ENCODE measurements at places on chromosomes 12 and 14.
A peak's percentile ranks its signal among the peaks of the same experiment; 100 is the strongest.

DNA sequence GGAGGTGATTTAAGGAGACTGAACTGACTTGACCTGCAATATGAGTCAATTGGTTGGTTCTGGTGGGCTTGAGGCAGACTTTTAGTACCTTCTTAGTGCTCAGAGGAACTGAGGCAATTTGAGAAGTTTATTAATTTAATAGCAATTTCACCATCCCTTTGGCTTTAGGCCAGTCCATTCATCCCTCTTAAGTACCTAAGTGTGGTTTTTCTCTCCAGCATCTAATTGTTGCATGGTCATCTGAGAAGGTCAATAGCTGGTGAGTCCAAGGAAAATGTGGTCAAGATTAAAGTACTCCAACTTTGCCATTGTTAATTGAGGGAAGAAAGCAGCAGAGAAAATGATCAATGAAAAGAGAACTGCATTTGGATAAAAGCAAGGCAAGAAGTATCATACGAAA lies 115.4 kb upstream of the DYRK2 start:
- no peak for DNase-seq

- peak; percentile 30 for DNase-seq
Measured at GRCh38 chr14:63632932-63633514, 8.6 kb downstream of the WDR89 start.

DNA sequence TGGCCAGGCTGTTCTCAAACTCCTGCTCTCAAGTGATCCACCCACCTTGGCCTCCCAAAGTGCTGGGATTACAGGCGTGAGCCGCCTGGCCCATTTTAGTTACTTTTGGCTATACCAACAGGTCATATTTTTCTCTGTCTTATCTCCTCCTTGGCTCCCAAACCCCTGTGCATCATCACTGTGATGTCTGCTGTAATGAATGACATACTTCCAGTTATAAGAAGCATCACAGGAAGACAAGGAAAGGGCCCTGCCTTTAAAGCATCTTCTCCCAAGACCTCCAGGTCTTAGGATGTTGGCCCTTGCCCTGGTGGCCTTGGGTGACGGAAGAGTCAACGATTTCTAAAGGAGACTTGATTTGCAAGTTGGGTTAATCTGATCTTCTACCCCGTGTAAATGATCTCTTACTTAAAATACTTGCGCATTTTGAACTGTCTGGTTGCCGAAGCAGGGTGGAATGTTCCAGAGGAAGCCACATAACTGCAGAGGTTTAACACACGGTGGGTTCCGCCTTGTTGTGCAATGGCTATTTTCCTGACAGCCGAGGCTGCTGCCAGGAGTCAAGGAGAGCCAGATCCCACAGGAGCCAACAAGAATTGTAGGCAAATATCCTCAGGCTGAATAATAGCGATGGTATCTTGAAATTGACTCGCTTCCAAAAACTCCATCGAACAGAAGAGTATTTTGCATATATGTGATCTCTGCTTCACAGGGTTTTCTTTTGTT lies 55.7 kb upstream of the PLXNC1 start:
- no peak for DNase-seq

- no peak for DNase-seq
Measured at GRCh38 chr12:71461787-71462328, 22.3 kb downstream of the LGR5 start.

GRCh38 chr12:109369831-109370230 lies 22.1 kb downstream of the MYO1H start:
- no peak for DNase-seq

DNA sequence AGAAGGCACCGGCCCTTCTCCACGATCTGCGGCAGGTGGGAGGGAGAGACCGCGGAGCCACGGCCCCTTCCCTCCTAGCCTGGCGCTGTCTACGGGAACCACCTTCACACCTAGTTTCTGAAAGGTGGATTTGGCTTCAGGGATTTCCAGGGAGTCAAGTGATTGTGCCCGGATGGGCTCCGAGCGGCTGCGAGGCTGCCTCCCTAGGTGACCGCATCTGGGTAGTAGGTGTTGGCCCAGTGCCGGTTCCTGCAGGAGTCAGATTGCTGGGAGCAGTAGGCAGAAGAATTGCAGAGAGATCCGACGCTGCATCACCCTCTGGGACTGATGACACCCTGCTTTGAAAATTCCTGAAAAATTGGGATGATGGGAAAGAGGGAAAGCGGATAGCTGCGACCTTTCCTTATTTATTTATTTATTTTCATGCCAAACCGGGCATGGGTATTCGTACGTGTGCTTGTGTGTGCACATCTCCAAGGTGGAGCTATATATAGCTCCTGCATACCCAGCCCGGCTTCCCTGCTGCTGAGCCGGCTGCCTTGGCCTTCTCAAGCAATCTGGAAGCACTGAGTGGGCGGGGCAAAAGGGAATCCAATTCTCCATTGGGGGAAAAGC lies 1.1 kb downstream of the CNTN1 start:
- no peak for DNase-seq

DNA sequence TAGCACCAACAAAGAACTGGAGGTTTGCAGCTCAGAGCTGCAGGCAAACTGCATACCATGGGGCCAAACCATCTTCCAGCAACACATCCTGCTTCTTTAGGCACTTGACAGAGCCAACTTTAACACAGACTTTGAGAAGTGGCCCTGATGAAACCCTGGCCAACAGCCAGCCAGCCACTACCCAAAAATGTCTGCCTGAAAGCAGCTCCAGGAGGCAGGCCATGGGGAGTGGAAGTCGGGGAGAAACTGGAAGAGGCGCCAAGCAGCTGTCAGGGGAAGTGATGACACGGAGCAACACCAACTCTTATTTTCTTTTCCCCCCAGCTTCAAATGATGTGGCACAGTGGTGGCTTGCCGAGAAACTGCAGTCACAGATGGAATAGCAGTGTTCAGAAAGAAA lies 110.9 kb upstream of the PLXNC1 start:
- no peak for DNase-seq

- peak; percentile 37 for DNase-seq
Measured at GRCh38 chr12:92094751-92095161, 50.9 kb downstream of the BTG1 start.

DNA sequence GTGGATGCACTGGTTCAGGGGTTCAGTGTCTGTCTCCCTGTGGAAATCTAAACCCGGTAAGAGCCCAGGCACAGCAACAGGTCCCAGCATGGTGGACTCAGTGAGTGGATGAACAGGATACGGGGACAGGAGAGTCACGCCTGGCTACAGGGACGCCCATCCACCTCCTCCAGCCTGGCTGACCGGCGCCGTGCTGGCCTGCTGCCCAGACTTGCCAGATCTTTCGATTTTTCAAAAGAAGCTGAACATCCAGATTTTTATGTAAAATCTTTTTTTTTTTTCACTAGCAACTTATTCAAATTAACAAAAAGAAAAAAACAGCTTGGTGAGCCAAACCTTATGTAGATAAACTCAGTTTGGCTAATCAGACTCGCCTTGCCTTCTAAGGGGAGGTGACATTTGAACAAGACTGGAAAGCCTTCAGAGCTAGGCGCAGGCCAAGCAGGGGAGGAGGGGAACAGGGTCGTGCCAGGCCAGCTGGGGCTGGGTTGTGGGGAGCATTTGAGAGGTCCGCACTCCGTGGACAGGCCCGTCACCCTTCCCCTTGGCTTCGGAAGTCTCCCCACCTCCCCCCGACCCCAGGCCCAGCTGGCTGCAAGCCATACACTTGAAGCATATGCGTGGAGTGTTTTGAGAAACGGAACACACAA lies 87.8 kb upstream of the NCOR2 start:
- no peak for DNase-seq

DNA sequence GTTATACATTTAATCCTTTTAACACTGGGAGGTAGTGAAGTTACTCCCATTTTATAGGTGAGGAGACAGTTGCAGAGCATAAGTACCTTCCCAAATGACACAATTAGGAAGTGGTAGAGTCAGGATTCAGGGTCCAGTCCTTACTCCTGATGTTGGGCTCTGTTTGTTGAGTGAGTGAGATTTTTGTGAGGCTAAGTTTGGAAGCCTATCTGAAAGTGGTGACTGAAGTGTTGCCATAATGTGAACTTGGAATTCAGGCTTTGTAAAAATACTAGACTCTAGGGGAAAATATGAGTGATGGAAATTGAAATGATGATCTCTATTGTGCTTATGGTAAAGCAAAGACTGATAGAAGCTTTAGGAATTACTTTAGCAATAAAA lies 2.2 kb downstream of the NUDT4 start:
- DNase-seq = no peak

GRCh38 chr14:71698673-71699072 lies 233.6 kb upstream of the RGS6 start:
- no peak for DNase-seq

GRCh38 chr14:91229005-91229382 lies 15.5 kb downstream of the GPR68 start:
- DNase-seq = no peak

DNA sequence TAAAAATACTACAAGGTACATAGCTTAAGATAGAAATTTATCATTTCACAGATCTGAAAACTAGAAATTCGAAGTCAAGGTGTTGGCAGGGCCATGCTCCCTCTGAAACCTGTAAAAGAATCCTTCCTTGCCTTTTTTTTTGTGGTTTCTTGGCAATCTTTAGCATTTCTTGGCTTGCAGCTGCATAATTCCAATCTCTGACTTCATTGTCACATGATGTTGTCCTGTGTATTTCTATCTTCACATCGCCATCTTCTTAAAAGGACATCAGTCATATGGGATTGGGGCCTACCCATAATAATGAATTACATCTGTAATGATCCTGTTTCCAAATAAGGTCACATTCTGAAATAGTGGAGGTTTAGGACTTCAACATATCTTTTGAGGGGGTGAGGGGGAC lies 250.4 kb downstream of the TMTC2 start:
- no peak for DNase-seq

DNA sequence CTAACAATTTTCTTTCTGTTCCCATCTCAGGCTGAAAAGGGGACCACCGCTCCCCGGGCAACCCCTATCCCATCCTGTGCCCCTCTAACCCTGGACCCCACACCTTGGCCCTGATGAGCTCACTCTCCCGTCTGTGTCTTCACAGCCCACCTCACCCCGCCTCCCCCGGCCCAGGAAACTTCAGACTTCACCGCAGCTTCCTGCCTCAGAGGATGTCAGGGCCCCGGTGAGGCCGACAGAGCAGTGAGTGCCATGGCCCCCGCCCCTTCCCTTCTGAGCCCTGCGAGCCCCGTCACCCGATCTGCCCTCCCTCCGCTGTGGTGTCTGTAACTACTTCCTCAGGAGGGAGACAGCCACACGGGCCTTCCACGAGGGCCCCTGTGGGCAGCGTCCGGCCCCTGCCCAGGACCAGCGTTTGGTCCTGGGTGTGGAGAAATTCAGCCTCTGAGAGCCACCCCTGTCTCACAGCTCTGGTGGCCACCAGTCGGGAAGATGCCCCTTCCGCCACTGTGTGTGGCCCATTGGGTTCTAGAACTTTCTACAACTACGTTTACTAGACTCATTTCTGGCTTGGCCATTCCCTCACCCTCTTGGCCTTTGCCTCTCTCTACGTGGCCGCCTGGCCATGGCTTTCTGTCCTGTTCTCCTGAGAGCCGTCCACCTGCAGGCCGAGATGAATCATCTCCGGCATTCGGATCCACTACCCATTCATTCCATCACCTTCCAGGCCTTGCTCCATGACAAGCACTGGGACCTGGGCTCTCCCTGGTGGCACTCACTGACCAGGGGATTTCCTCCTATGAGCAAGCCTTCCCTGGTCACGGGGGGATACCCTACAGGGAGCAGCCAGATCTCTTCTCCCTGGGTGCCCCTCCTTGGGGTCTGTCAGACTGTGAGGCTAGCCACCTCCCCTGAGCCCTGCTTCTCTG lies 3.4 kb downstream of the RHOF start:
- DNase-seq = peak; percentile 63

DNA sequence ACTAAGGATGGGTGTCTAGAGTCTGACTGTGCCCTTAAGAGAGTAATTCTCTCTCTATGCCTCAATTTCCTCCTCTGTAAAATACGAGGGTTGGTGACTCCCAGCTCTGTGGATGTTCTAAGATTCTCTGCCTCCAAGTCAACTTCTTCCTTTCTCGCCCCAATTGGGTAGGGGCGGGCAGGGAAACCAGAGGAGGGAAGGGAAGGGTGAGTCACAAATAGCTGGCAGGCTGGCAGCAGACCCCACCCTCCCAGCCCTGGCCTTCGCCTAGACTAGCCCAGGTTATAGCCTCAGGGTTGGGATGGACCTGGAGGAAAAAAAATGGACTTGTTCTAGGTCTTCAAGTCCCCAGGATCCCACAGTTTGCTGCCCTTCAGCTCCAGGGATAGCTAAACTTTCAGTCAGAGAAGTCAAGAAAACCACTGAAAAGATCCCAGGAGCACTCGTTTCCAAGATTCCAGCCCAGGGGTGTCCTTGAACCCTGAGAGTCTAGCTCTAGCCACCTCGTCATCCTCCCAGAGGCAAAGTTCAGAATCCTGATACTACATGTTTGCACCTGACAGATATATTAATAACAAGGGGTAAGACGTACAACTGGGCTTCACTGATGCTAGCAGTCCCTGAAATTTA lies 2.3 kb downstream of the DGKA start:
- no peak for DNase-seq

DNA sequence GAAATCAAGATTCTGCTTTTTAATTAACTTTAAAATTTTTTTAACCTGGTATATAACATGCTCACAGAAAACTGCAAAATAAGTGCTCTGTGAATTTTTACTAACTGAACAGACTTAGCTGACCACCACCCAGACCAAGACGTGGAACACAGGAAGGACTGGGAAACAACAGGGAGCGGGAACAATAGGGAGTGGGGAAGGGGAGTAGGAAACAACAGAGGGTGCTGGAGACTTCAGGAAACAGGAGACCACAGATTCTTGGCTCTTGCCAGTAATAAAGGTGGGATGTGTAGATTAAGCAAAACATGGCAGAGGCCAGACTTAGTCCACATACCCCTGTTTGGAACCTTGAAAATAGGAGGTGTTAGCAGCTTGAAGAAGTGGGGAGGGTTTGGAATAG lies 51.4 kb upstream of the TMCC3 start:
- no peak for DNase-seq

- peak; percentile 10 for DNase-seq
Measured at GRCh38 chr12:58346032-58346632, 404.8 kb downstream of the ATP23 start.

DNA sequence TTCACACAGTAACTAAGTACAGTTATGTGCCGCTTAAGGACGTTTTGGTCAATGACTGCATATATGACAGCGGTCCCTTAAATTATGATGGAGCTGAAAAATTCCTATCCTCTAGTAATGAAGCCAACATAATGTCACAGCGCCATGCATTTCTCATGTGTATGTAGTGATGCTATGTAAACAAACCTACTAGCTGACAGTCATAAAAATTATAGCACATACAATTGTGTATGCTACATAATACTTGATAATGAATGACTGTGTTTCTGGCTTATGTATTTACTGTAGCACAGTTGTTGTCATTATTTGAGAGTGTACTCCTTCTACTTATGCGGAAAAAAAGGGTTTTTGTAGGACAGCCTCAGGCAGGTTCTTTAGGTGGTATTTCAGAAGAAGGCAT lies 99.7 kb downstream of the DACT1 start:
- no peak for DNase-seq

DNA sequence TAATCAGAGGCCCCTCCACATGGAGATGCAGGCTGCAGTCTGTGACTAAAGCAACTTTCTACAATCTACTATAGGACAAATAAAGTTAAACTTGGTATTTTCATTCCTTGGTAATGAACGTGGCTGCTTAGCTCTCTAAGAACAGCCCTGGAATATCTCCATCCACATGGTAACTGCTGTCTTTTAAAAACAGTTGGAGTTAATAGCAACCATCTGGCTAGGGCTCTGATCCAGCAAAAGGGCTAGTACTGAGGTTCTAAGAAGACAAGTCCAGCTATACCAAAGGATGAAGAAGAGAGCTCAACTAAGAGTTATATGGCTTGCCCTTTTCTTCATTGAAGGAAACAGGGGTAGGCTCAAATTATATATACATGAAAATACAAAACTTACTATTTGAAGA lies 920.1 kb downstream of the FLRT2 start:
- no peak for DNase-seq

All from dermis microvascular lymphatic vessel endothelial cell (primary cell).